ENCODE measurements at places on chromosomes 1 and 21. TPM values are rescaled to one million over a fixed set of nuclear protein-coding genes. Genes with fewer than 3 reads are reported as not detected.

Gene SPATA17
- not detected for total RNA-seq

Gene MIS18A
- total RNA-seq, result 26.2 TPM

GRCh38 chr1:40704817-40705733 is 13.6 kb downstream of the NFYC start:
- peaks cover 65% of the 10 kb centered on the region for H3K4me1 ChIP-seq
- H3K27ac ChIP-seq, result no peak overlapping the region
- DNase-seq, result no peak
- H3K27me3 ChIP-seq, result no peaks in the 10 kb centered on the region
- peaks cover 5% of the 10 kb centered on the region for H3K36me3 ChIP-seq

GRCh38 chr1:61174060-61174795 is 91.9 kb downstream of the NFIA start:
- no peak for DNase-seq
- no peaks in the 10 kb centered on the region for H3K36me3 ChIP-seq

GRCh38 chr1:211148366-211148765 is 14.4 kb upstream of the KCNH1 start:
- H3K27ac ChIP-seq, result no peak overlapping the region
- peaks cover 24% of the 10 kb centered on the region for H3K27me3 ChIP-seq
- no peaks in the 10 kb centered on the region for H3K36me3 ChIP-seq
- DNase-seq, result no peak
- H3K4me3 ChIP-seq, result no peak overlapping the region

DNA sequence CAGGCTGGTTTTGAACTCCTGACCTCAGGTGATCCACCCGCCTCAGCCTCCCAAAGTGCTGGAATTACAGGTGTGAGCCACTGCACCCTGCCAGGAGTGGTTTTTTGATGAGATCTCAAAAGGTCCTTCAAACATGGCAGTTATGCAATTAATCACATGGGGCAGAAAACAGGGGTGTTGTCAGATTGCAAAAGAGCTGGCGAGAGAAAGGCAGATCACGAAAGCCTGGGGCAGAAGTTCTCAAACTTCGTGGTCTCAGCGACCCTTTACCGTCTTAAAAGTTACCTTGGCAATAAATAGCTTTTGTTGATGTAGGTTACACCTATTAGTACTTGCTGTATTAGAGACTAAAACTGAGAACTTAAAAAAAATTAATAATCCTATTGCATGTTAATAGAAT is 16.1 kb downstream of the CNR2 start:
- H3K4me3 ChIP-seq, result no peak overlapping the region
- H3K4me1 ChIP-seq, result peaks cover 30% of the 10 kb centered on the region
- H3K36me3 ChIP-seq, result no peaks in the 10 kb centered on the region
- peaks cover 21% of the 10 kb centered on the region for H3K27me3 ChIP-seq
- DNase-seq, result no peak
- no peak overlapping the region for H3K27ac ChIP-seq

DNA sequence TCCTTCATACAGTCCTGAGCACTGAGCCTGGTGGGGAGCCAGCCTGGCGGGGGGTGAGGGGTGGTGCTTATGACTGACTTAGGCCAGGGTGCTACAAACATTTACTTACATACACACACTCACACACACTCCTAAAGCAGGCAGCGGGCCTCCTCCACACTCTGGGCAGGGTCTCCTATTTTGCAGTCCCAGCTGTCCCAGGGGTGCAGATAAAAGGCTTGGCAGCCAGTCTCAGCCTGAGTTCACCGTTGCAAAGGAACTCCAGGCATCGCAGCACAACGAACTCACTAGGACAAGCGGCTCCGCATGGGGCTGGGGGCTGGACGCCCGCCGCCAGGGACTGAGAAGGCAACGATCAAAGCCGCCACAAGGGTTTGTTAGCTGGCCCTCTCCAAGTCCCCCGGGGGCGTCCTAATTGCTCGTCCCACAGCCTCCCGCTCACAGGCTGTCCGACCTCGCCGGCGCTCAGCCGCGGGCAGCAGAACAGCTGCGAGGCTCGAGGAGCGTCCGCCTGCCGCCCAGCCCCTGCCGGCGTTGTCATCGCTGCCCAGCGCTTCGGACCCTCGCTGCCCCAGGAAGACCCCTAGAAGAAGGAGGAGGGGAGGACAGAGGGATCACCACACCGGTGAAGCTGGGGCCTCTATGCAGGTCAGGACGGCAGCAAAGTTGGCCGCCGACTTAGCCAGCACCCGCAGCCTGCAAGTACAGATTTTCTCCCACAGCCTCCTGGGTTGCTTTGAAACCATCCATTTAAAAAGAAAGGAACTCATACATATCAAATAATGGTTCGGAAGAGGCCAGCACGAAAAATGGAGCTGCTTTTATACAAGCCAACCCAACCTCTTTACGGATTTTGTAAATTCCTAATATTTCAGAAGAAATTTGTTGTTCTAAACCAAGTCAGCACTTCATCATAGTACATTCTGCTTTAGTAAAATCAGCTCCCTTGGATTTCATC is 6.2 kb downstream of the BARHL2 start:
- H3K36me3 ChIP-seq, result no peaks in the 10 kb centered on the region
- H3K4me3 ChIP-seq, result peak overlapping the region; percentile 24
- H3K27ac ChIP-seq, result no peak overlapping the region
- peaks cover 98% of the 10 kb centered on the region for H3K27me3 ChIP-seq
- H3K4me1 ChIP-seq, result peaks cover 24% of the 10 kb centered on the region

DNA sequence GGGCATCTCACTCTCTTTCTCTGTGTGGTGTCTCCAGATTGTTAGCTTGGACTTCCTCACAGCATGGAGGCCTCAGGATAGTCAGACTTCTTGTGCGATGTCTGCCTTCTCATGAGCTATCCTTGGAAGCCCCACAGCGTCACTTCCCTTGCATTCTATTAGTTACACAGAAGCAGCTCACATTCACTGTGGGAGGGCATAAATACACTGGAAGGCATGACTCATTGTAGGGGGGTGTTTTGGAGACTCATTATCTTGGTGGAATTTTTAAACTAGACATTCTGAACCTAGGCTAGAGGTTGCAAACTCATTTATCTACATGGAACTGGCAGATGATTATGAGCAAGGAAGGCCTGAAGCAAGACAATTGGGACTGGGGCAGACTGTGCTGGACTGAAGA is 21.4 kb upstream of the FASLG start:
- peak; percentile 21 for DNase-seq
- H3K36me3 ChIP-seq, result peaks cover 8% of the 10 kb centered on the region
- peak overlapping the region; percentile 8 for H3K27ac ChIP-seq
- H3K27me3 ChIP-seq, result peaks cover 18% of the 10 kb centered on the region
- H3K4me1 ChIP-seq, result peaks cover 65% of the 10 kb centered on the region

DNA sequence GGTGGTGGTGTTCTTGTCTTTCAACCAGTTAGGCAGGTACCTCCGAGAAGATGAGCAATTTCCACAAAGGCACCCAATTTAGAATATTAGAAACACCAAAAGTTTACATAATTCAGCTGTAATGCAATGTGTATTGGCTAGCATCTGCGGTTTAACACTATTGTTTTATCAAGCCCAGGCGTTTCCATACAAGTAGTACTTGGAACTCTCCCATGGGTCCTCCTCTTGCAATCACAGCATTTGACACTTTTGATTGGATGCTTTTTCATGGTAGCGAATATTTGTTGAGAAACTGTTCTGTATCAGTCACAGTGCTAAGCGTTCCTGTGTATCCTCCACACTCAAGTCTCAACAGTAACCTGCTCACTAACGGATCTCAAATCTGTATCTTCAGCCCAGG is 20.1 kb upstream of the MAP1LC3C start:
- no peaks in the 10 kb centered on the region for H3K36me3 ChIP-seq
- H3K27ac ChIP-seq, result no peak overlapping the region
- no peaks in the 10 kb centered on the region for H3K4me1 ChIP-seq
- no peaks in the 10 kb centered on the region for H3K27me3 ChIP-seq

DNA sequence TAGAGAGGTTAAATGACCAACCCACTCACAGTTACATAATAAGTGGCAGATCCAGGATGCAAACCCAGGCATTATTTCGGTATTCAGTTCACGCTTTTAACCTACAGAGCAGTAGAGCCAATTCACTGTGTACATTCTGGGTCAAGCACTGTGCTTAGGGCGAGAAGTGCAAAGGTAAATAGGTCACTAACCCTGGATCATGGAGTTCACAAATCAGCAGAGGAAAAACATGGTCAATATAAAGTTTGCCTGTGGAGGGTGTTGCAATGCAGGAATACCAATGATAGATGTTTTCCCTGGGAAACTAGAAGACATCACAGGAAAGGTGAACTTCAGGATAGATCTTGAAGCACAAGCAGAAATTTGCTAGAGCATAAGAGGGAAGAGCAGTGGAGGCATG is 253.4 kb upstream of the NFIA start:
- H3K4me3 ChIP-seq, result no peak overlapping the region
- H3K27ac ChIP-seq, result no peak overlapping the region
- H3K36me3 ChIP-seq, result no peaks in the 10 kb centered on the region
- no peaks in the 10 kb centered on the region for H3K4me1 ChIP-seq

- H3K4me3 ChIP-seq, result peak overlapping the region; percentile 83
- H3K27ac ChIP-seq, result peak overlapping the region; percentile 64
- peaks cover 9% of the 10 kb centered on the region for H3K36me3 ChIP-seq
- peaks cover 32% of the 10 kb centered on the region for H3K4me1 ChIP-seq
These were observed 35.0 kb upstream of the JAK1 start for GRCh38 chr1:65001231-65001792.

DNA sequence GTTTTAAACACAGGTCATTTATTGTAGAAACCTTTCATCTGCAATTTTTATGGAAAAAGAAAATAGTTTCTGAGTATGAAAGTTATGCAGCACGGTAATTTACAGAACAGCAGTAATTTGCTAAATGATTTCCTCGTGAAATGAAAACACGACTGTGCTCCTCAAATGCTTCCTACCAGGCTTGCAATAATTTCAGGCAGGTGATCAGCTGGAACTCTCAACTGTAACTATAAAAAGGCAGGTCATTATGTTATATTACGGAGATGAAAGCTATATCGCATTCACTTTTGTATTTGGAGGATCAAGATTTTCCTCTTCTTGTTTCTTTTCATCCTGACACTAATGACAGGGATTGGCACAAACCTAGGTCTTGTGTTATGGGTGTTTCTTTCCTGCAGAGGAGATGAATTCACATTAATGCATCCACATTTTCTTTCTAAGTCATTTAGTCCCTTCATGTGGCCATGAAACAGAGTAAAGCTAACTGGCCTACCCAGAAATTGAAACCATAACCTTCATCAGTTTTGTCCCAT is 57.4 kb downstream of the SAMSN1 start:
- no peak overlapping the region for H3K4me3 ChIP-seq
- peak overlapping the region; percentile 51 for H3K27ac ChIP-seq
- no peak for DNase-seq
- no peaks in the 10 kb centered on the region for H3K27me3 ChIP-seq
- peaks cover 12% of the 10 kb centered on the region for H3K36me3 ChIP-seq

DNA sequence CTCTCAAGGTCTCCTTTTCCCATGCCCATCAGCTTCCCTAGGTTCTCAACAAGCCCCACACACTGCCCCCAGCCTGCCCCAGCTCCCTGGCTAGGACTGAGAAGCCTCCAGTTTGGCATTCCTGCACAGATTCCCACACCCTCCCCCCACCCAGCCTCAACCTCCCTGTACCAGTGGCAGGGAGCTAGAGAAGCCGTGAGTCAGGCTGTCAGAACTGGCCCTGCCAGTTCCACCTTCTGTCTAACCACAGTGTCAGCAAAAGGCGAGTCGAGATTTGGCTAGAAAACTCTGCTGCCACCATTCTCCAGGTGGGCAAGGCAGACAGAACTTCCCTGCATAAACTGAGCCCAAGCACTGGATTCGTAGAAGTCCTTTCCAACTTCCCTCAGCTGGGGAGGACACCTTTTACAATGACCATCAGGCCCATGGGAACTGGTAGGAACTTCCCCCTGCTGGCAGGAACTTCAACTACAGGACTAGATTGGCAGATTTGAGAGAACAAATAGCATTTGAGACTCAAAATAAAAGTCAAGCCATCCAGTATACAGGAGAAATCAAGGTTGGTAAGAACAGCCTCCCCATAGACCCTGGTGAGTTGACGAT is 31.0 kb downstream of the TNNT2 start:
- peaks cover 22% of the 10 kb centered on the region for H3K27me3 ChIP-seq
- peak; percentile 14 for DNase-seq
- H3K36me3 ChIP-seq, result no peaks in the 10 kb centered on the region
- no peak overlapping the region for H3K4me3 ChIP-seq
- no peak overlapping the region for H3K27ac ChIP-seq
- H3K4me1 ChIP-seq, result no peaks in the 10 kb centered on the region

GRCh38 chr21:15823486-15824150 is 93.8 kb downstream of the USP25 start:
- H3K27me3 ChIP-seq, result no peaks in the 10 kb centered on the region
- H3K27ac ChIP-seq, result peak overlapping the region; percentile 89
- H3K36me3 ChIP-seq, result peaks cover 4% of the 10 kb centered on the region
- no peak for DNase-seq
- peaks cover 21% of the 10 kb centered on the region for H3K4me1 ChIP-seq
- H3K4me3 ChIP-seq, result peak overlapping the region; percentile 4

DNA sequence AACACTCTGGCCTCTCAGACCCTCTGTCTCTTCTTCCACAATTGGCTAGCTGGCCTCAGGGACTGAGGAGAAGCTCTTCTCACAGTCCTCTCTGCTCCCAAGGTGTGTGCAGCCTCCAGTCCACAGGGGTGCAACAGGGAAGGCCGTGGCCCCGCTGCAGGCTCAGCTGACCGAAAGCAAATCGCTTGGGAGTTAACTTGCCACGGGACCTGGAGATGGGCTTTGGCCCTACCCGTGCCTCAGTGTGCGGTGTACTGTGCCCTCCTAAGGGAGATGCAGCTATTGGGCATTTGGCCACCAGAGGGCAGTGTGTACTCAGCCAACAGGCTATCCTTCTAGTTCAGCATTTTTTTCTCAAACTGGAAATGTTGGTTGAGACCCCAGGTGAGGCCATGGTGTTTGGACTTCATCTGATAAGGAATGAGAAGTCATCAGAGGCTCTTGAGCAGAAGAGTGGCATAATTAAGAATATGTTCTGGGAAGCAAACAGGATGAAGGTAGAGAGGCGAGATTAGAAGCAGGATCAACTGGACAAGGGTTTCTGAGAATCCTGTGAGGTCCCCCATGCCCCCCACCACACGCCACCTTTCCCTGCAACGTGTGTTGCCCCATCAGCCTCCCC is 42.5 kb upstream of the TMEM125 start:
- H3K27me3 ChIP-seq, result peaks cover 9% of the 10 kb centered on the region
- no peak overlapping the region for H3K27ac ChIP-seq
- peaks cover 8% of the 10 kb centered on the region for H3K4me1 ChIP-seq
- peak; percentile 84 for DNase-seq
- H3K4me3 ChIP-seq, result no peak overlapping the region

DNA sequence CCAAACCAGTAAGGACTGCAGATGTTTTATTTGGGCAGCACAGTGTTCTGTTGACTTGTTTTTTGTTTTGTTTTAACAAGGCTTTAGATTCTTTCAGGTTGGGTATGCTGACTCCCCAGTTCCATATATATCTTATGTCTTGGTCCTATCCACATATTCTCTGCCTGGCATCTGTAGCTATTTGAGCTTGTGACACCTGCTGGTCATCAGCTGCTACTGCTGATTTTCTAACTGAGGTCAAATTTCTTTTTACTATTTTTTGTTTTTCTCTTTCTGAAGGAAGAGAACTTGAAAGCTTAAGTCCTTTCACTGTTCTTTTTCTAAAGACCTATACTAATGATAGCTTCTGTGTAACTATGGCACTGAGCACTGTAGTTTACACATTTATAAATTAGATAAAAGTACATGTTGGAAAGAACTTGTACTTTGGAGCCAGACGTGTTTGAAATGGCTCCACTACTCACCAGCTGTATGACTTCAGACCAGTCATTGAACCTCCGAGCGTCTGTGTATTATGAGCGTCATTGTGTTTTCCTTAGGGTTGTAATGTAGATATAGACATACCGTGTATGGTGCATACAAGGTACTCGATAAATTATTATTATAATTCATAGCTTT is 109.4 kb downstream of the NRDC start:
- no peaks in the 10 kb centered on the region for H3K27me3 ChIP-seq
- peaks cover 15% of the 10 kb centered on the region for H3K4me1 ChIP-seq
- peak overlapping the region; percentile 52 for H3K27ac ChIP-seq
- no peak for DNase-seq
- no peak overlapping the region for H3K4me3 ChIP-seq
